Stimulated activated CD4-positive, alpha-beta T cell treated with anti-CD3 and anti-CD28 coated beads, Interleukin-2, amount 100 ng/mL, for 48 hours (primary cell): ENCODE measurements at places on chromosomes 4 and X.

DNA sequence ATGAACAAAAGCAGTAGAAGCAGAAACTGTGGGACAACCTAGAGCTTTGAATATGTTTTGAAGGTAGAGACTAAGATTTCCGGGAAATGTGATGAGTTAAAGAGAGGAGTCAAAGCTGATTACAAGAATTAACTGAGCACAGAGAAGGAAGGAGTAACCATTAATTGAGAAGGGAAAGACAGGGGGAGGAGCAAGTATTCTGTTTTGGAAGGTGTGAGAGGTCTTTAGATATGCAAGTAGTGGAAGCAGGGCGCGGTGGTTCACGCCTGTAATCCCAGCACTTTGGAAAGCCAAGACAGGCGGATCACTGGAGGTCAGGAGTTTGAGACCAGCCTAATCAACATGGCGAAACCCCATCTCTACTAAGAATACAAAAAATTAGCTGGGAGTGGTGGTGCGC, 171.5 kb downstream of the FSTL5 start:
- DNase-seq = no peak

DNA sequence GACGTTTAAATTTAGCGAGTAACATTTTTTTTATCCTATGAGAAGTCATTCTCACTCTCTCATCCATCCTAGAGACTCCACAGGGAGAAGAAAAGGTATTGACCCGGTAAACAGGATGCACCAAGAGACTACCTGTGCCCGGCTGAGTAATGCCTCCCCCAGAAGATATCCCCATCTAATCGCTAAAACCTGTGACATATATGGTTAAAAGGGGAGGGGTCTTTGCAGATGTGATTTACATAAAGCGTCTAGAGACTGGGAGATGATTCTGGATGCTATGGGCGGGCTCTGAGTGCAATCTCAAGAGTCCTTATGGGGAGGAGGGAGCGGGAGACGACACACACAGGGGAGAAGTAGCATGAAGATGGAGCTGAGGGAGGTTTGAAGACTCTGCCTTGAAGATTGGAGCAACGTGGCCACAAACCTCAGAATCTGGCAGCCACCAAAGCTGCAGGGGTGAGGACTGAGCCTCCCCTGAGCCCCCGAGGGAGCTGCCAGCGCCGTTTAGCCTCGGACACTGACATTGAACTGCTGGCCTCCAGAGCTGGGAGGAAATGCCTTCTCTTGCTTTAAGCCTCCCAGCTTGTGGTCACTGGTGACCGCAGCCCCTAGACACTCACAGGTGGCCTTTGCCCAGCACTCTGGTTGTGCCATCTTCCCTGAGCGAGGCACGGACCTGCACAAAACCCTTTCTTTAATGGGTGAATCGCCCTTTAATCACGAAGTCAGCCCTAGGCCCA, 11.2 kb downstream of the ABLIM2 start:
- DNase-seq = no peak

DNA sequence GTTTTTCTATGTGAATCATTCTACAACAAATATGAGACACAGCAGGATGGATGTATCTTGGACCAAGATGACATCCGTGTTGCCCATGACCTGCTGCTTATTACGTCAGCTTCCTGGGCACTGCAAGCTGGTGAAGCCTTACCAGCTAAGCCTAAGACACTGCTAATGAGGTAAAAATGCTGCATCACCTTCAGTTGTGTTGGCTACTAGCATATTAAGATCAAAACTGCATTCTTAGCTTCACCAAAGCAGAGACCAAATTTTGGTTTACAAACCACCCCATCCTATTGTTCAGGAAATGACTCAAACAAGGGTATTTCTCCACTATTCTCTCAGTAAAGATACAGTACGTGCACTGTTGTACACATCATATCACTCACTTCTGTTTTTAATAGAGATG, 50.3 kb downstream of the MAML3 start:
- DNase-seq = no peak

DNA sequence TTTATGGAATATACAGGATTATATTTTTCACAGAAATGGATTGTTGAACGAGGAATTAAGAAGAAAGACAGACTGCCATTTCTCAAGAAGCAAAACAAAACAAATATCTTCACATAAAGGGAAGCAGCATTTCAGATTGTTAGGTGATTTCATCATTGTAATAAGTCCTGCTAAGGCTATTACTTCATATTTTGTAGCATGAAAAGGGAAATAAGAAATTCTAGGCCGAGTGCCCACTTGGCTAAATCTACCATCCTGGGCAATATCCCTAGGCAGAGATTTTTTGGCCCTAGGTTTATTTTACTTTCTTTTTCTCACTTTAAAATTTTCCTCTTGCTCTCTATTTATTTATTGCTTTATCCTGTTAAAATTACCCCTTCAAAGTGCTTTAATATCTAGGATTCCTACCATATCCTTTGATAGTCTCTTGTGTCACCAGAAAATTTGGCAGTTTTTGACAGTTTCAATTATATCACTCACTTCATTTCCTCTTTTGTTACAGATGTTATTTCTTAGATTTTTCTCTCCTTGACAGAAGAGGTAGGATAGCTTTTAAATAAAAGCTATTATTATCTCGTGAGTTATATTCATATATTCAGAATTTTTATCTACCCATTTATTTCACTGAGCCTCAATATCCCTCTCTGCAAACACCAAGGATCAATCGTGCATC, 142.3 kb downstream of the PDGFC start:
- no peak for DNase-seq

GRCh38 chr4:186934841-186935443, 211.3 kb upstream of the FAT1 start:
- DNase-seq = no peak

DNA sequence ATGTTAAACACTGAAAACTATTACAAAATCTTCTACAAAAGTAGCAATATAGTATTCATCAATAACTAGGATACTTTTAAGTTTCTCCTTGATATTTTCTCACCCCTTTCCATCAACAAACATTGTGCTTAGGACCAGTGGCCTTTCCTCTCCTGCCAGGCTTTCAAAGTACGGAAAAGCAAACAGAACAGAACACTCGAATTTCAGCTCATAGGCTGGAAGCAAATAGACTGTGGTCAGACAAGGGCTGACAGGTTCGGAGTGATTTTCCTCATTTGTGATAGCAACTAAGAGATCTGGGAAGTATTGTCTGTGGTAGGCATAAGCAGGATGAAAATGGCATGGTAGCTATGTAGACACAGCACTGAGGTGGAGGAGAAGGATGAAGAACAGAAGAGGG, 68.6 kb upstream of the SORBS2 start:
- DNase-seq = no peak

DNA sequence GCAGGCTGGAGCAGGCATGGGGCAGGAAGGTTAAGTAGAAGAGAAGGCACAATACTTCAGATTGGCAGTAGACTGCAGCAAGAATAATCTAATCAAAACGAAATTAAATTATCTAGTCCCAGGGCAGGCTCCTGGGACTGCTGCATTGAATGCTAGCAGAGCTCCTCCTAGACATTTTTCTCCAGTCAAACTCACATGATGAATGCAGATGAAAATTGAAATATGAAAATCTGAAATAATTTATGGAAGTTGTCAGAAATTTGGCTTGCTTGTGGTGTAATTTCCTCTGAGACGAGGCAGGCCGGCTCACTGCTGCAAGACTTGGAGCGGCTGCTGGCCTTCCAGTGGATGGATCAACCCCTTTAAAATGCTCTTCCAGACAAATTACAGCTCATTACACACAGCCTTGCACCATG, 78.0 kb upstream of the TMEM33 start:
- DNase-seq = no peak
